ENCODE measurements at places on chromosomes 12 and 14.
A peak's percentile ranks its signal among the peaks of the same experiment; 100 is the strongest.

GRCh38 chr12:25950329-25951115 is 8.0 kb upstream of the RASSF8 start:
- no peak for DNase-seq

DNA sequence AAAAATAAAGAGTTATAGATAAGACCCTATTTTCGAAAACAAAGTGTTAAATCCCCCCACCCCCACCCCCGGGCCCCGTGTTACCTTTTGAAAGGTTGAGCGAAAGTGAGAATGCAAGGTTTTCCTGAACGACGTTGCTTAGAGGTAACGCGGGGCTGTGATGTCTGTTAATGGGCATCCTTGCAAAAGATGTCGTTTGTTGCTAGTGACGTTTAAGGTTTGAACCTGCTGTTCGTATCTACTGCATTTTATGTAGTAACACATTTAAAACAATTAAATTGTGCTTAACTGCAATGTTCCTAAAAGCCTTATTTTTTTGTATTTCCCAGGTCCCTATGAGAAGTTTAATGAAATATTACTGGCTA is 1.2 kb downstream of the CPSF6 start:
- DNase-seq = no peak

DNA sequence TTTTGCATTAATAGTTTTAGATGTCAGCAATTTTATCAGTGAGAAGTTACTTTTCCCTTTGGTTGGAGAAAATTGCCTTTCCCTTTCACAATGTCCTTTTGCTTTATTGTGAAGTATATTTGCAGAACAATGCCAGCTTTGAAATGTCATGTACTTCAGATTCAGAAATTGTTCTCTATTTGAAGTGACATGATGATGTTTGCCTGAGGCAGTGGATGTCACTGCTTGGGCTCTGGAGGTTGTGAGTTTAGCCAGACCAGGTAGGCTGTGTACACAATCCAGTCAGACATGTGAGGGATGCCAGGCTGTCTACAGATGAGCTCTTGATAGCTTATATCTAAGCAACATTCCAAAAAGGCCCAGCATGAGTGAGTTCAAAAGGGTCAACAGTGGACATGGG is 451.9 kb upstream of the FBXO33 start:
- no peak for DNase-seq

DNA sequence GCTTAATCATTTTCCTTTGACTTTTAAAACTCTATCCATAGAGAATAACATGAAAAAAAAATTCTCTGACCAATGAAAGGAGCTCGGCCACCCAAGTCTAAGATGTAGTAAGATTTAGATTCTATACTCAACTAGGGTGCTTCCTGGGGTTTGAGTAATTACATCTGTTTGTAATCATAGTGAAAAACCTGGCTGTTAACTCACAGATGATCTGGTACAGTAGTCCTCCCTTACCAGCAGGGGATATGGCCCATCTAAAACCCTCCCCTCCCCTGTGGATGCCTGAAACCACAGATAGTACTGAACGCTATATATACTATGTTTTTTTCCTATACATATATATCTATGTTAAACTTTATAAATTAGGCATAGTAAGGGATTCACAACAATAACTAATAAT is 89.2 kb downstream of the DAAM1 start:
- no peak for DNase-seq

DNA sequence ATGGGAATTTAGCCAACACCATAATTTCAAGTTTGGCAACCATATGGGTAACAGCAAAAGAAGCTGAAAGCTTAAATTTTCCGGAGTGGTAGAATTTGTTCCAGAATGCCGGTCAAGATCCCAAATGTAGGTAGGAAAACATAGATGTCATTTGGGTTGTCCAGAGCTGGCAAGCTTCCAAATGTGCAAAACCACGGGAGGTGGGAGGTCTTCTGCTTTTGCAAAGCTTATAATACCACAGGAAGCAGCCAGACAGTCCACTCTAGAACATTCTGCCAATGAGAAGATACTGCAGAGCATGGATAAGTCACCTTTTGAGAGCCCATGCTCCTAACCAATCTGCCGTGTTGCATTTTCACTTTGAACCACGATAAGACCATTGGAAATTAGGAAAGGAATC is 26.4 kb upstream of the BATF start:
- DNase-seq = no peak

GRCh38 chr14:33280646-33281045 is 342.0 kb downstream of the NPAS3 start:
- no peak for DNase-seq

DNA sequence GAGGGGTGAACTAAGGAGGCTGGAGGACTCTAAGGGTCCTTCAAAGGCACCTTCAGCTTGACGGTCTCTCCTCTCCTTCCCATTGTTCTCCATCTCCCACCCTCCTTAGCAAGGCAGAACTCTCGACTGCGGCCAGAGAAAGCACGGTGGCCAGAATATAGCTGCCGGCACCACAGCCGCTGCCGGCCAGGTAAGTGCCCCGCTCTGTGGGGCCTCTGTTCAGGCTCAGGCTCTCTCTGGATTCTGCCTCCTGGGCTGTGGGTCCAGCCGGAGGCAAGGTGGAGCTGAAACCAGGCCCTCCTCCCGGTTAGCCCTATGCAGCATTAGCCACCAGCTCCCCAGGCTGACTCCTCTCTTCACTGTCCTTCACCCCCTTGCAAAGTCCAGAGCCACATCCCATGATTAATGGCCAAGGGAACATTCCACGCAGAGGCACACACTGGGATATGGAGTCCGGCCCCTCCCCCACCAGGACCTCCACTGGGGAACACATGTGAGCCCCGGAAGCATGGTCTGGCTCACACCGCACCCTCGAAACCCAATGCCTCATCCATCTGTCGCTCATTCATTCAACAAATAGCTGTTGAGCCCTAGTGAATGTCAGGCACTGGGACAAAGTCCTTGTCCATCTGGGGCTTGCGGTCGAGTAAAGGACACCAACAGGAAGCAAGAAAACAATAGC is 25.2 kb downstream of the LTBP2 start:
- no peak for DNase-seq

DNA sequence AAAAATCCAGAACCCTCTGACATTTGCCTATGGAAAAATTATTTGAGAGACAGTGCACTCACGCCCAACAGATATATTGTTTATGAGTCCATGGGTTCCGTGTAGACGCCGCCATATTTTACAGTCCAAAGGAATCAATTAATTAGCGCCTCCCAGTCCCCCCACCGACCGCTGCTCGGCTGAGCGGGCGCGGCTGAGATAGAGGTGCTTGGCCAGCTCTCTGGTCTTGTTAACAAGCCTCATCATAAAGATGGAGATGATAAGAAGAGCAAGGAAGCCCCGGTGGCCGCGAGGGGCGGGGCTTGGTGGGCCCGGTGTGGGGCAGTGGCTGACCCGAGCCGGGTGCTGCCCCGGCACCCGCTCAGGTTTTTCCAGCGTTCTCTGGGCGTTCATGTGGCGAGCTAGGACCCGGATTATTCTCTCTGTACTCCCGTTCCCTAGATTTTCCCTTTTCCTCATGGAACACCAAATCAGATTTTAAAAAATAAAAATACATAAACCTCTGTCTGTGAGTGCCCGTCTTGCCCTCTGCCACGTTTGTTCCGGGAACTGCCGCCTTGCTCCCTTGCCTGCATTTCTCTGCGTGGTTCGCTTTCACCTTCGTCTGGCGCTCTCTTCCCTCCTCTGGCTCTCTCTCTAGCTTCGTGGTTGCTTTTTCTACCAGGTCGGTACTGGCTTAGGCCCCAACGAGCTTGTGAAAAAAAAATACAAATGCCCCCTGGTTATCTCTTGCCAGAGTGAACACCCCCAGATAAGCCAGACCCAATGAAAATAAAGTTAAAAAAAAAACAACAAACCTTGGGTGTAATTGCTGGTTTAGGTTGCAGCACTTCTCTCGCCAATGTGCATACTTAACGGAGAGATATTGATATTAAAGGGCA is 9.0 kb downstream of the HOXC12 start:
- no peak for DNase-seq

- DNase-seq = no peak
Measured at GRCh38 chr12:47741340-47741703, 16.0 kb upstream of the ENDOU start.

GRCh38 chr12:47082796-47083621 is 3.2 kb upstream of the AMIGO2 start:
- DNase-seq = no peak

GRCh38 chr14:51039252-51039651 is 55.7 kb downstream of the TRIM9 start:
- no peak for DNase-seq

GRCh38 chr14:23120541-23121251 is 1.6 kb upstream of the CEBPE start:
- peak; percentile 48 for DNase-seq

DNA sequence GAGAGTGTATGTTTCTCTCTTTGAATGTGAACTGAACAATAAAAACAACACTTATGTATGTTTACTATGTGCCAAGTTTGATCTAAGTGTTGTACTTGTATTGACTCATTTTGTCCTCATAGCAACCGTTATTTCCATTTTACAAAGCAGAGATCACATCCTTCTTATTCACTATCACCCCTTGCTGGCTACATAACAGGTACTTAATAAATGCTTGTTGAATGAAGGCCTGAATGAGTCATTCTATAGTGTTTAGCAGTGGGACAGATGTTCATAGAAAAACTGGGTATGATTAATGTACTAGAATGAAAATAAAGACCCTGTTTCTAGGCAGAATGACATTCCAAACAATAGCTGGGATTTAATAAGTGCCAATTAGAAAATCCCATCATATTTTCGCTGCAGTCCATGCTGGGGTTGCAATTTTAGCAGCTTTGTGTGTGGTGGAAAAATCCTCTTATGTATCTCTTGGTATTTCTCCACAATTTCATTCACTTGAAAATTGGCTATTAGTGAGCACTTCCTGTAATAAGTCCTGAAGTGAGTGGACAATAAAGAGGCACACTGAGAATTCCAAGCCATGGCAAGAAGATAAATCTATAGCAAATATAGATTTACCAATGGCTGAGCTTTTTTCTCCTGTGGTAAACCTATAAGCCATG is 86.0 kb downstream of the FAR2 start:
- DNase-seq = no peak
